ENCODE measurements at places on chromosomes 4 and X.

DNA sequence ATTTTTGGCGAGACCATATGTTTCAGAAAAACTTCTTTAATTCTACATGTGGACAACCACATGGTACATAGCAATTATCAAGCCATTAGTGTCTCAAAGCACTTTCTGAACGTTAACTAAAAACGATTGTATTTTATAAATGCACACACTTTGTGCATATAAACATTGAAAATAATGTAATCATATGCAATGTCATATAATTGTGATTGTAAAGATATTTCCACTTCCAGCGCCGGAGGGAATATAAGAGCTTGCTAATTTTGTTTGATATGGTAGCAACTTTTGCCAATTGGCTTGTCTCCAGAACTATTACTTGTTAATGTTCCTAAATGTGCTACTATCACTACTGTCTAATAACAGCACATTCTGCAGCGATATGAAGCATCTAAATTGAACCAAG is 162.3 kb upstream of the SMIM31 start:
- DNase-seq: no peak

DNA sequence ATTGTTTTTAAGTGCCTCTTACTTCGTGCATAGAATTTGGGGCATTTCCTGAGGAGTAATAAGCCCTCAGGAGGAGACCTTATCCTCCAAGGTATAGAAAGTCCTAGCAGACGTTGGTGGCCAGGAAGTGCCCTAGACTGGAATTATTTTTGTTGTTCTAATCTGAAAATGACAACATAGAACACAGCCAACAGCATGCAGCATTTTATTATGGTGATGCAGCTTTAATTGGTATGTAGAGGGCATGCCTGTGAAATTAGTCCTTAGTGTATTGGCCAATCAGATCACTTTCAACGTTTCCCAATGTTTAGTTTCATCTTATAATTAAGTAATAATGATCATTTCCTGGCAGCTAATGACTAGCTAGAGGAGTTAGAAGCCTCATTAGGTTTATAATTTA is 199.2 kb downstream of the SHROOM3 start:
- DNase-seq: no peak

DNA sequence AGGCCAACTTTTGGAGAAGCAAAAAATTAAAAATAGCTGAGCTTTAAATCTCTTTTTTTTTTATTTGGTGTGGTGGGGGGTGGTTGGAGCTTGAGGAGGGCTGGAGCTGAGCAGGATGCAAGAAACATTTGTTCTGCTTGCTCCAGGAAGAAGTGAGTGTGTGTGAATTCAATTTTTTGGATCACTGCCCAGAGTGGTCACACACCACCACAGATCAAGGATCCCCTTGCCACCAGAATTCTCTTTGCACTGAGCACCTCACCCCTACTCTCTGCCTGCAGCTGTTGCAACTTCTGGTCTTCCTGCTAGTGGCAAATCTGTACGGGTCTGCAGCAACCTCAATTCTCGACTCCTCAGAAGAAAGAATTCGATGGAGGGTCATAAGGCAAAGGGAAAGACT is 19.9 kb upstream of the PLP1 start:
- DNase-seq: no peak

DNA sequence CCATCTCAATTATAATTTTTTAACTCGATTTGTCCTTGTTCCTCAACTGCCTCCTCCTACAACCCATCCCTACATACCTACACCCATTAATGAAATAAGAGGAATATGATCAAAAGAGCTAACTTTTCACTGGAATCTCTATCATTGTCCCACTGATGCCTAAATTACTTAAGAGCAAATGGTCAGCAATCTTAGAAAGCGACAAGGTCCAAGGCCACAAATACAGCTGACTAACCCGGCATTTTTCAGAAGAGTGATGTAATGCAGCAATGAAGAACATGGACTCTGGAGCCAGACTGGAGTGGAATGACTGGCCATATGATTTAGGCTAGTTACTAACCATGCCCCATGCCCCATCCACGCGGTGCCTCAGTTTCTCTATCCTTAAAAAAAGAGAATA is 56.2 kb downstream of the PPA2 start:
- DNase-seq: no peak

GRCh38 chr4:142404191-142404611 is 441.9 kb downstream of the INPP4B start:
- DNase-seq: peak; percentile 79

GRCh38 chrX:8688776-8689175 is 43.2 kb downstream of the ANOS1 start:
- no peak for DNase-seq

DNA sequence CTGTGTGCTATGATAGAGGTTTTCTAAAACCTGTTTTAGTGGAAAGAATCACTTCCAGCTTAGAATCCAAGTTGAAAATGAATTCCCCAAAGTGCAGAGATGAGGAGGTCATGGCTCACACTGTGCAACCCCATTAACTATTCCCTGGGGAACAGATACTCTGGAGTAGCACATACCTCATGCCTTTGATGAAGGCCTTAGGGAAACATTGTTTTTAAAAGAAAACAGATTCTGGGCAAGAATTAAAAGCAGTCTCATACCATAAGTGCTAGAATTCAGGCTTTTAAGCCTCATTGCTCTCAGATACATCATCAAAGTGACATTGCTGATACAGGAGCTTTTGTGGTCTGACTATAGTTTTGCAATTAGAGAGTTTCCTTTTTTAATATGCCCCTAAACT is 115.1 kb downstream of the NDST4 start:
- DNase-seq: no peak

GRCh38 chr4:88809576-88810219 is 112.1 kb upstream of the NAP1L5 start:
- no peak for DNase-seq

DNA sequence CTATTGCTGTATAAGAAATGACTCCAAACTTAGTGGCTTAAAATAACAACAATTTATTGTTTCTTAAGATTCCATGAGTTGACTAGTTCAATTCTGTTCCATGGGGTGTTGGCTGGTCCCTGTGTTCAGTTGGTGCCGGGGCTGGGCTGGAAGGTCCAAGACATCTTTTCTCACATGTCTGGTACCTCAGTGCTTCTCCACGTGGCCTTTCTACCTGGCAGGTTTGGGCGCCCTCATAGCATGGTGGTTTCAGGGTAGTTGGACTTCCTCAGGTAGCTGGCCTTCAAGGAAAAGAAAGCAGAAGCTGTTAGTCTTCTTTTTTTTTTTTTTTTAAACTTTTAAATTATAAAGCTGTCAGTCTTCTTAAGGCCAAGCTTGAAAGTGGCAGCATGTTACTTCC is 104.6 kb upstream of the LIMCH1 start:
- no peak for DNase-seq

- DNase-seq: no peak
These were observed 340.9 kb upstream of the PITX2 start for GRCh38 chr4:110963662-110964280.

GRCh38 chr4:26131711-26132110 is 189.1 kb upstream of the RBPJ start:
- peak; percentile 61 for DNase-seq

- no peak for DNase-seq
These were observed 75.7 kb upstream of the TEX13D start for GRCh38 chrX:124256629-124257380.

DNA sequence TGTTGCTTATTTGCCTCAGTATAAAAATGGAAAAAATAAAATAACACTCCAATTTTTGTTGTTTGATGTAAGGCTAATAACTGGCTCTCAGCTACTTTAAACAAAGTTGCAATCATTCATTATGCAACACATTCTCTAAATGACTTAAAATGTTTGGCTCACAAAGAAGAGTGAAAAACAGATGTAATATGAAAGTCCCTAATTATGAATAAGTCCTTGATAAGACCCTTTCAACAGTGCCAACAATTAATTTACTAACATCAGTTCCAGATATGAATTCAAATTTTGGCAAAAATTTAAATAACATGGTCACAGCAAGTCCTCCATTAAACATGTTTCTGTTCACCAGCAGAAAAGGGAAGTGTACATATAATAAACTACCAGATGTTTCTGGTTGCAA is 69.8 kb downstream of the PAPSS1 start:
- DNase-seq: no peak

GRCh38 chr4:113263274-113263673 is 213.8 kb downstream of the ANK2 start:
- no peak for DNase-seq

DNA sequence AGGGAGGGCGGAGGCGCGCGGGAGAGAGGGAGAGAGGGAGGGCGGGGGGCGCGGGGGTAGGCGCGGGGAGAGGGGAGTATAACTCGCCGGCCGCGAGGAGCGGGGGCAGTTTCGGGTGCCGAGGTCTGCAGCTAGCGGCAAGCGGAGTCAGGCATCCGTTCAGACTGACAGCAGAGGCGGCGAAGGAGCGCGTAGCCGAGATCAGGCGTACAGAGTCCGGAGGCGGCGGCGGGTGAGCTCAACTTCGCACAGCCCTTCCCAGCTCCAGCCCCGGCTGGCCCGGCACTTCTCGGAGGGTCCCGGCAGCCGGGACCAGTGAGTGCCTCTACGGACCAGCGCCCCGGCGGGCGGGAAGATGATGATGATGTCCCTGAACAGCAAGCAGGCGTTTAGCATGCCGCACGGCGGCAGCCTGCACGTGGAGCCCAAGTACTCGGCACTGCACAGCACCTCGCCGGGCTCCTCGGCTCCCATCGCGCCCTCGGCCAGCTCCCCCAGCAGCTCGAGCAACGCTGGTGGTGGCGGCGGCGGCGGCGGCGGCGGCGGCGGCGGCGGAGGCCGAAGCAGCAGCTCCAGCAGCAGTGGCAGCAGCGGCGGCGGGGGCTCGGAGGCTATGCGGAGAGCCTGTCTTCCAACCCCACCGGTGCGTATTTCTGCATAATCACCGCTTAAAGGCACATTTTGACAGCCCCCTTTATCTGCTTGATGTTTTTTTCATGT is at the start of gene POU4F2:
Gene POU4F2, plus strand, starts transcription at position 108 of the 720 bp plus-strand sequence. Its CDS starts 248 bp downstream, at position 356.
- peak; percentile 39 for DNase-seq

Measured in activated CD8-positive, alpha-beta T cell treated with anti-CD3 and anti-CD28 coated beads for 36 hours (primary cell).